ENCODE measurements at places on chromosomes 11 and 22.

- DNase-seq, result no peak
These were observed 122.6 kb upstream of the LMO1 start for GRCh38 chr11:8386134-8386864.

DNA sequence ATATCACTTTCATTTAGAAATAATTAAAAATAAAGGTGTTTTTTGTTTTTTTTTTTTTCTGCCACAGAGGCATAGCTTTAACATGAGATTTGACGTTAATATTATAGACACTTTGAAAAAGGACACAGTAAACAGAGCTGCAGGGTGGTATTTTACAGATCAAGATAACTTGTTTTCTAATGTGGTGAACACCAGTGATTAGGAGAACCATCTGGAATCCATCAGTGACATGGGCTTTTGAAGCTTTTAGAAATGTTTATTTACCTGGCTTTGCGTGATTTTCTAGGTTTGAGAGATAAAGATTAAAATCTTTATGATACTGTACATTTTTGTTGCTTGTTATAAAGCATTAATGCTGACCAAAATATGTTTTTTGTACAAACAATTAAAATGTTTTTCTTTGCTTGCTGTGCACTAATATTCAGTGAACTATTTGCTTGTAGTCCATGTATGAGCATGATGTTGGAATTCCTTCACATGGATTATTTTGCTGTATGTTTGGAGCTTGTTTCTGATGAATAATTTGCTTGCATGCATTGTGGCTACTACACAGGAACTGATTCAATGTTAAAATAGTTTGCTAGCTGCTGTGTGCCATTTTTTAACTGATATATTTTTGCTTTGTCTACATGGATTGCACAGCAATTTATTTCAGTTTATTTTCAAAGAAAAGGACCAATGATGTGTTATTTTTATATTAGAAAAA, 352.1 kb upstream of the NARS2 start:
- DNase-seq, result no peak

- no peak for DNase-seq
These were observed 491.9 kb downstream of the OPCML start for GRCh38 chr11:133040289-133040900.

DNA sequence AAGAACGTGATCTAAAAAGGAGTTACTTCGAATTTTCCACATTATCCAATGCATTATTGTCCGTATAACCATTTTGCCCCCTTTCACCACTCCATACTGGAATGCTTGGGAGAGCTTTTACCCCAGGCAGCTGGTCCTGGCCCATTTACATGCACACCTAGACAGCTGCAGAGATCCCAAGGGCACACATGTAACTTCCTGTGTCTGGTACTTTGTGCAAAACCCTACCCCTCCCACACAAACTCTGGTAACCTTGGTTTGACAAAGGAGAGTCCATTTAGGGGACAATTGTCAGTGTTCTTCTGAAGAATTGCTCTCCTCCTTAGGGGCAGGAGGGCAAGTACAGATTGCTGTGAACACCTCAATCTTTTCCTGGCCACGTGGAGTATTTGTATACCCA, 57.3 kb upstream of the SORL1 start:
- DNase-seq, result no peak

GRCh38 chr11:44964526-44965209, 14.0 kb upstream of the TP53I11 start:
- no peak for DNase-seq

DNA sequence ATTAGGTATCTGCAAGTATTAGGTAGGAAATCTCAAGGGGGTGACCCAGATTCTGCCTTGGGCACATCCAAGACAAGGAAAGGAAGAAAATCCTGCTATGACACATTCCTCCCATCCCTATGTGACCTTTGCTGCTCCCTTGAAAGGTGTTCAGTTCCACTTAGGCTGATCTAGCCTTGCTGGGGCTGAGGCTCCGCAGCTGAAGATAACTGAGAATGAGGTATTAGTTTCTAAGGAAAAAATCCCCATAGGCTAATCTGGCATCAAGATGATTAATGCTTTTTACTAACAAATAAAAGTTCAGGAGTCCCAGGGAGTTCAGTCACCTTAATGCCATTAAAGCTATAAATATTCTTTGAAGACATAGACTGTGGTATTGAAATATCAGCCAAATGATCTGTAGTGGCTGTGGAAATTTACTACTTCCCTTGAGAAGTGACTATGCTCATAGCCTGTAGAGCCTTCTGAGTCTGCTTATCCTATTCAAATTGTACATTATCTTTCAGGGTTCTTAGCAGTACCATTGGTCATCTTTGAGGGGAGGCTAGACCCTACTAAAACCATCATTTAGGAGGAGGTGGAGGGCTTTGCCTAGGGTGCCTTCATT, 239.9 kb upstream of the RAG2 start:
- DNase-seq, result no peak

- no peak for DNase-seq
These were observed 25.5 kb downstream of the DKK3 start for GRCh38 chr11:11982975-11983374.

GRCh38 chr22:39598017-39598965, 27.7 kb downstream of the CACNA1I start:
- DNase-seq, result peak; percentile 50

GRCh38 chr22:48820481-48821345, 1007.0 kb downstream of the BRD1 start:
- no peak for DNase-seq

- no peak for DNase-seq
These were observed 19.9 kb downstream of the CD44 start for GRCh38 chr11:35158701-35159510.

GRCh38 chr22:27612115-27612514, 189.4 kb downstream of the MN1 start:
- no peak for DNase-seq

DNA sequence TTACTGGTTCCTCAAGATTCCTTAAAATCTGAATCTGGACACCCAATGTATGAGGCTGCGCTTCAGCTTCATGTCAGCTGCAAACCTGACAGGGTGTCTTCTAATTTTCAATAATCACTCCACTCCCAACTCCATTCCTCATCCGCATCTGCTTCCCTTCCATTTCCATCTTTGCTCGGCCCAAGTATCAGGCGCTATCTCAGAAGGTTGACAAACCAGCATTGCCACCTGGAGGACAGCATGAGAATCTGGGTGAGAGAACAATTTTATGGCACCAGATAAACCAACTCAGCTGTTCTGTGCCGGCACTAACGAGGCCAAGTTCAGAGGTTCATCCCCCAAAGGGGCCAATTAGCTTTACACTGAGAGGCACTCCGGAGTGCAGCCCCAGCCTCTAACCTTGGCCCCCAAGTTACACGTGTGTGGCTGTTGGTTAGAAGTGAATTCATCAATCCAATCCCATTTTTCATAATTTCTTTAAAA, 79.1 kb upstream of the LMO2 start:
- no peak for DNase-seq

DNA sequence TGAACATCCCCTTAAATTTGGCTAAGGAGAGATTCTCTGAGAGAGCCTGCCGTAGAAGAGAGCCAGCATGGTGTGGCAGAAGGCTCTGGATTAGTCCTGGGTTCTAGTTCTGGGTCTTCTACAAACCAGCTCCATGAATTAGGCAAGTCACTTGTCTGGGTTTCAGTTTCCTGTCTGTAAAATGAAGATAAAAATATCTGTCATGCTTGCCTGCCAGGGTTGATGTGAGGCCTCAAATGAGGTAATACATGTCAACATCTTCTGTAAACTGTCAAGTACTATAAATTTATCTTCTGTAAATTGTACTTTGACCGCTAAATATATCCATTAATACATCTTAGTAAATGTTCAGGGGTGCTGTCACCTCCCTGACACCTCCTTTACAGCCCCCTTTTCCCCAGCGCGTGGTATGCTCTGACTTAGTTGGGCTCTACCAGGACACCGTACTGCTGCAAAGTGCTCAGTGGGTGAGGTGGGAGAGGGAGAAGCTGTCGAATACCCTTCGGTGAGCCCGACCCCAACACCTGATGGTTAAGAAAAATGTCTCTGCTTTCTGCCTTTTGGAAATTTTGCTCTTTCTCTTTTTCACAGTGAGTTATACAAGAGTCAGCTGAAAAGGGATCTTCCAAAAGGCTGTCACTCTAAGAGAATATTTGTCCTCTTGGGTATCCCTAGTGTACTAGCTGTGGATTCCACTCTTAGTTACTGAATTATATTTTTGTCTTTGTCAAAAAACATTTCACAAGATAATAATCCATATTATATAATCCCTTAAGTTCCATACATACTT, 15.0 kb downstream of the RBX1 start:
- DNase-seq, result no peak

Measured in activated CD8-positive, alpha-beta memory T cell treated with anti-CD3 and anti-CD28 coated beads for 1 hour (primary cell).